ENCODE measurements at places on chromosomes 16 and 17.

GRCh38 chr16:89931305-89931896, 8.3 kb downstream of the TUBB3 start:
- DNase-seq, result no peak

DNA sequence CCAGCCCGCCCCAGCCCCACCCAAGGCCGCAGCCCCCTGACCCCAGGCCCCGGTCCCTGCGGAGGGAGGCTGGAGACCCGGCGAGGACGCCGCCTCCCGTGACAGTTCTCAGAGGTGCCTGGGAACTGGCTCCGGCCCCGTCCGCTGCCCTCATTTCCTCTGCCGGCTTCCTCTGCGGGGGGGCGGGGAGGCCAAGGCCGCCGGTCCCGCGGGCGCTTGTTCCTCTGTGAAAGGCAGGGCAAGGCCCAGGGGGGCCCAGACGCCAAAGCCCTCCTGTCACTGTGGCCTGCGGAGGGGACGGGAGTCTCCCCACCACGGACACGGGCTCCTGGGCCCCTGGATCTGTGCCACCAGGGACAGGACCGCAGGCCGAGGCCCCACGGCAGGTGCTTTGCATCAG, 5.0 kb upstream of the PVALEF start:
- no peak for DNase-seq

GRCh38 chr17:20774472-20775135, 195.1 kb downstream of the CDRT15L2 start:
- DNase-seq, result no peak

GRCh38 chr16:87744750-87745514, 20.9 kb downstream of the KLHDC4 start:
- no peak for DNase-seq

- DNase-seq, result no peak
Observed at GRCh38 chr17:56502120-56502654, 91.3 kb upstream of the NOG start.

DNA sequence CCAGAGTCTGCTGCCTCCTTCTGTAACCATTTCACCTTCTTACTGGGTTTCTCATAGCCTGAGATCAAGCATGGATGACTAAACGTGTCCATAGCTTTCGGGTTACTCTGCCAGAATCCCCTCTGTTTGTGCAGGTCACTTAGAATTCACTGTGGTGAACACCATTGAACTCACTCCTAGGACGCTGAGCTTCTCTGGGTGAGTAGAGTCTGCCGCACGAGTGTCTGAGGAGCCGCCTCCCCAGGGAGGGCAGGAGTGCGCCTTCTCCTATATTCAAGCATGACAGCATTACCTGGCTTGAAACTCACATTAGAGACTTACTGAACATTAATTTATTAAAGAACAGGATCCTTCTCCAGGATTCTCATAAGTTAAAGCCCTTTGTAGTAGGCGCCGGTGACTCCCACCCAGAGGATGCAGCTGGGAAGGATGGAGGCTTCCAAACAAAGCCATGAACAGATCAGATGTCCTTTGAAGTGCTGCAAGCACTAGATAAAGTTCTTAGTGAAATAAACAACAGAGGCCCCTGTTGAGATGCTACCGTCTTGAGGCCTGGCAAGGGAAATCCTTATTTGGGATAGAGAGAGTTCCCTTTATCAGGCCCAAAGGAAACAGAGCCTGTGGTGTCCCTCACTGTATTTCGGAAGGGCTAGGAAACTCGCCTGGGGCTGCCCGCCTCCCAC, 144.6 kb upstream of the PLCG2 start:
- no peak for DNase-seq

DNA sequence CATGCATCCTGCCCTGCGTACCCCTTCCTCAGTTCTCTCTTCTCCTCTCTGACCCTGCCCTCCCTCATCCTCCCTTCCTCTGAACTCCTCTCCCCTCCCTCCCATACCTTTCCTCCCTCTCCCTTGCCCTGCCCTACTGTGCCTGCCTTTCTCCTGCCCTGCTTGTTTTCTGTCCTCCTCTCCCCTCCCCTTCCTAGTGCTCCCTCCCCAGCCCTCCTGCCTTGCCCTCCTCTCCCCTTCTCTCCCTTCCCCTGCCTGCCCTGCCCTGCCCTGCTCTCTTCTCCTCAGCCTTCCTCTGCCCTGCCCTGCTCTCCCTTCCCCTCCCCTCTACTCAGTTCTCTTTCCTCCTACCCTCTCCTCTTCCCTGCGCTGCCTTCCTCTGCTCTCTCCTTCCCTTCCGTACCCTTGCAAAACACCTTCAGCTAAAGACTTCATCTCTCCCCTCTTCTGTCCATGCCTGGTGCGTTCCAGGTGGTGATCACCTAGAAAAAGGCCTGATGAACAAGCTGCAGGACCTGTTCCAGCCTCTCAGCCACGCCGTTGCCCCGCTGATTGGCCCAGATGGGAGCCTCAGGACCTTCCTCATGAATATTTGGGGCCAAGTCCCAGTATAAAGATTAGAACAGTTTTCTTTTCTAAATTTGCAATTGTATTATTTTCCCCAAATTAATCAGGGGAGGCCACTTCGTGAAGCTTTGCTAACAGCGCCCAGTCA, 290.5 kb downstream of the CPPED1 start:
- no peak for DNase-seq

DNA sequence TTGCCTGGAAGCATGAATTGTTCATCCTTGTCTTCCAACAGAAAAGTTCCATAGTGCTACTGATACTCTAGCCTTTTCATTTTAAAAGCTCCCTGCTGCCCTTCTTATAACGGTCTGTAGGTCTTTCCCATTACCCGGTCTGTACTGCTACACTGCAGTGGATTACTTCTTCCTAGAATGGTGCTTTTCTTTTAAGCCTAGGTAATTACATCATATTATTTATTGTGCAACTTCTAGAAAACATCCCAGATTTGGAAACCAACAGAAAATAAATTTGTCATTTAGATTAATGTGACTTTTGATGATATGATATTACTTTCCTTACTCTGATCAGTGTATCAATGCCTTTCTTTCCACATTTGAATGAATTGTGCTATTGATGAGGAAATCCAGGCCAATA, 199.4 kb downstream of the TANC2 start:
- no peak for DNase-seq

DNA sequence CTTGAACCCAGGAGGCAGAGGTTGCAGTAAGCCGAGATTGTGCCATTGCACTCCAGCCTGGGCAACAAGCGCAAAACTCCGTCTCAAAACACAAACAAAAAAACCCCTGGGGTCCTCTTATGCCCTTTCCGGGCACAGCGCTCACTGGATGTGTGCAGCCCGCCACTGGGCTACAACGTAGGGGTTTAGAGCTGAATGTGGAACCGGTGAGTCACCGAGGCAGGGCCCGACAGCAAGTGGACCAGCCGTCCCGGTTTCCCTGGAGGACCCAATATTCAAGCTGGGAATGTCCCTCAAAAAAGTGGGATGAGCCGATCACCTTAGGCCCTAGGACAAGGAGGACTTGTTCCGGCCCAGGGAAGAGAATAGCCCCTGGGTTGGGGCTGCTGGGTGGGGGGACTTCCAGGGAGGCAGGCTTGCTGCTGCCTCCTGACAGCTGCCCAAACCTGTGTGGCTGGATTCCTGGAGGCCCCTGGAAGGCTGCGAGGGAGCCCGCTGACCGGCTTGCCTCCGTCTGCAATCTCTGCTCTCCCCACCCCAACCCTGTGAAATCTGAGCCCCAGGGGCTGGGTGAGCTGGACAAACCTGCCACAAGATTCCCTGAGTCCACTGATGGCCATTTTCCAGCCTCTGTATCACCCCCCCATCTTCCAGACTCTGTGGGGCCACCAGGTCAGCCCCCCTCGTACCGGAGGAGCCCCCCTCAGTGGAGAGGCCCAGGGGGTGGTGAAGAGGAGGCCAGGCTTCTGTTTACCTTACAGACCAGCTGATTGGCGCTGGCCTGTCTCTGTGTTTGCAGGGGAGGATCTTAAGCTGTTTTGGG, 2.9 kb upstream of the CLDN9 start:
- no peak for DNase-seq

- DNase-seq, result no peak
Observed at GRCh38 chr17:67685351-67685750, 32.4 kb upstream of the NOL11 start.

GRCh38 chr17:46163929-46164594, 29.2 kb downstream of the KANSL1 start:
- no peak for DNase-seq

DNA sequence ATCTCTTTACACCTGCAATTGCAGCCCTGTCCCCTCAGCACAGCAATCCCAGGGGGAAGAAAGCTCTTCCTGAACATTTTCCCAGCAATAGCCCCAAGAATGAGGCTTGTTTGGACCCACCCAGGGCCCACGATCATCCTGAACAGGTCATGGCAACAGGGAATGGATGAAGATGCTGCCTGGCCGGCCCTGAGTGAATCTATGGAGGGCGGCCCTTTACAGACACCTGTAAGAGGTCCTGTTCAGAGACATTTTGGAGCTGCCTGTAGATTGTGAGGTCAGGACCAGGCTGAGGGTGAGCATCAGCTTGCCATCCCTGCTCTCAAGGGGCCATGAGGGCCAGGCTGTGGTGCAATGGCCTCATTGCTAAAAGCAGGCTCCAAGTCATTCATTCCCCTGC, 69.1 kb downstream of the COG7 start:
- no peak for DNase-seq

GRCh38 chr16:69190046-69190588, 3.2 kb downstream of the SNTB2 start:
- no peak for DNase-seq

- DNase-seq, result no peak
Observed at GRCh38 chr16:11418506-11418905, 73.2 kb downstream of the RMI2 start.

- peak; percentile 6 for DNase-seq
Observed at GRCh38 chr16:17211797-17212196, 259.0 kb downstream of the XYLT1 start.

- no peak for DNase-seq
Observed at GRCh38 chr16:49216593-49216992, 65.0 kb downstream of the CBLN1 start.

- peak; percentile 59 for DNase-seq
Observed at GRCh38 chr17:40547079-40547784, 18.0 kb downstream of the CCR7 start.

- no peak for DNase-seq
Observed at GRCh38 chr17:22273308-22273707, 581.0 kb downstream of the KCNJ18 start.

GRCh38 chr16:66508248-66508913, 41.5 kb downstream of the TK2 start:
- no peak for DNase-seq

- DNase-seq, result no peak
Observed at GRCh38 chr16:23920899-23921298, 85.1 kb downstream of the PRKCB start.

DNA sequence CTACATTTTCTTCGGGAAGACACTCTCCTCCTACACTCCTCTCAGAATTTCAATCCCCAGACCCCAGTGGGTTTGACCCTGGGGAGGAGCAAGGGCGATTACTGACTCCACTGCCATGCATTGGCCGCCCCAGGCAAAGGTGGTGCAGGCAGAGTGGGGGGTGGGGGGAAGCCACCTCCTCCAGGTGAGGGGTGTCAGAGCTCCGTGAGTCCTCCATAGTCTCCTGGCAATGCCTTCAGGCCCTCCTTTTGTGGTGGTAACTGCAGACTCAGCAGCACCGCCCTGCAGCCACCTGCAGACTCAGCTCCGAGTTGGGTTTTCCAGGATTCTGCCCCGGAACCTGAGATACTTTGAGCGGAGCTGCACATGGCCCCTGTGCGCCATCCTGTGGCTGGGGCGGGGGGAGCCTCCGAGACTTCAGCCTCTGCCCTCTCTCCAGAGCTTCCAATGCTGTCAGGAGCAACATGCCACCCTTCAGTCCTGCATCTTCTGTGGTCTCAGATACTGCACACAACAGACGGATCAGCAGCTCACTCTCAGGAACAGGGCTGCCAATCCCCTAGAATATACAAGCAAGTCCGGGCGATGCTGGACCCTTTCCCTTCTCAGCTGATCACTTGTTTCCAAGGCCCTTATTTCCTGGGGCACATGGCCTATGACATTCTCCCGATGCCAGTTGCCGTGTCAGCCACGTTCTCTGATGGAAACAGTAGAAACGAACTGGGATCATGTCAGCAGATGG, 2.4 kb upstream of the SLC47A2 start:
- DNase-seq, result no peak

DNA sequence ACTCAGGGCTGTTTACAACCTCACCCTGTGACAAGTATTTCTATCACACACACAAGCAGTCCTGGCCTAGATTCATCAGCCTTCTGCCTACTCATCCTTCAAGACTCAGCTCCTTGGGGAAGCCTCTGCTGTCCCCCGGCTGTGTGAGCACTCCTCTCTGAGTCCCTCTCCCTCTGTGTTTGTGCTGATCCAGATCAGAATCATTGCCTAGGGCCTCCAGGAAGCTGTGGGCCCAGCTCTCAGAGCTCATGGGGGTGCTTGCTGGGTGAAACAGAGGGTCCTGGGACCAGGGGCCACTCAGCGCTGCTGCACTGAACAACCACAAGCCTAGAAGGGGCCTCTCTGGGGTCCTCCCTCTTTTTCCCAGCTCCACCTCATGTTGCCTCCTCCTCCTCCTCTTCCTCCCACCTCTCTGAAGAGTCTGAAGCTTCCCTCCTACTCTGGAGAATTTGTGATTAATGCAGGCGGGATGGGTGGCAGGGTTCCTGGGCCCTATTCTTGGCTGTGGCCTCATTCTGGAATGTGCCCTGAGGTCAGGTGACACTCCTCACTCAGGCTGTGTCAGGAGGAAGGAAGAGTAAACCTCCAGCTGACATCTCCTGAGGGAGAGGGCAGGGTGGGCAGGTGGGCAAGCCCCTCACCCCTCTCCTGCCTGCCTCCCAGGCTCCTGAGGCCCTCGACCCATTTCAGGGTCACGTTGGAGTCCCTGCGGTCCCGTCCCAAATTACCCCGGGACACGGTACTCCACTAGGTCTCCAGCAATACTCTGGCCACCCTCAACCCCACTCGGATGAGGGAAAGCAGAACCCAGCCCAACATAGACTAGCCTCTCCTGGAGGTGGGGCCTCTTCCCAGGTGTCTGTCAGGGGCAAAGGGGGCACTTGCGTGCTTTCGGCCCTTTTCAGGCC, 10.1 kb downstream of the WFIKKN2 start:
- no peak for DNase-seq

GRCh38 chr16:65305266-65305959, 183.6 kb upstream of the CDH11 start:
- no peak for DNase-seq

All from stimulated activated CD4-positive, alpha-beta T cell treated with anti-CD3 and anti-CD28 coated beads, Interleukin-4, amount 100 ng/mL, for 4 hours (primary cell).